ENCODE measurements at places on chromosomes 16 and 17.
A peak's percentile ranks its signal among the peaks of the same experiment; 100 is the strongest.

GRCh38 chr16:5215901-5216300 lies 118.3 kb upstream of the EEF2KMT start:
- no peak for DNase-seq

DNA sequence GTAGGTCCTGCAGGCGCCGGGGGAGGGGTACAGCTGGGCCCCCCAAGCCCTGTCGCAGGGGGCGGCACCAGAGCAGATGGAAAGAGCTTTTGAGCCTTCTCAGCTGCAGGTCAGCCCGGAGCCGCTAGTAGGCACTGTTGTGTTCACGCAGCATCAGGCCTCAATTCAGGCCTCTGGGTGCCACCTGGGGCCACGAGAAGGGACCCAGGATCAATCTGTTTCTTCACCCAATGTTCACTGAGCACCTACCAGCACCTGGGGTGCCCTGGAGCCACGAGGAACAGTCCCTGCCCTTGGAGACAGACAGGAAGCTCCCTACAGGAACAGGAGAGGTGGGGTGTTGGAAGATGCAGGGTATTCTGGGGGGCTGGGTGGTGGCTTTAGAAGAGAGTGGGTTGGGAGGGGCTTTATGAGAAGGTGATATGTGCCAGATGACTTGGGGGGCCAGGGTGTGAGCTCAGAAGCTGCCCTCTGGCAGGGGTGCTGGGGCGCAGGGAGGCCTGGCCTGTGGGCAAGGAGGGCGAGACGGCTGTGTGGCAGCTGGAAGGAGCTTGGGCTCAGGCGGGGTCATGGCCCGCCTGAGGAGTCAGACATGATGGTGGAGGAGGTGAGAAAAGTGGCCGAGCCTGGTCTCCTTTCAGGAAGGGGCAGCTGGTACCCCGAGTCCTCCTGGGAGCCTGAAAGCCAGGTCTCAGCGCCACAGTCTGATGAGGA lies 121.9 kb upstream of the GSE1 start:
- DNase-seq = no peak

DNA sequence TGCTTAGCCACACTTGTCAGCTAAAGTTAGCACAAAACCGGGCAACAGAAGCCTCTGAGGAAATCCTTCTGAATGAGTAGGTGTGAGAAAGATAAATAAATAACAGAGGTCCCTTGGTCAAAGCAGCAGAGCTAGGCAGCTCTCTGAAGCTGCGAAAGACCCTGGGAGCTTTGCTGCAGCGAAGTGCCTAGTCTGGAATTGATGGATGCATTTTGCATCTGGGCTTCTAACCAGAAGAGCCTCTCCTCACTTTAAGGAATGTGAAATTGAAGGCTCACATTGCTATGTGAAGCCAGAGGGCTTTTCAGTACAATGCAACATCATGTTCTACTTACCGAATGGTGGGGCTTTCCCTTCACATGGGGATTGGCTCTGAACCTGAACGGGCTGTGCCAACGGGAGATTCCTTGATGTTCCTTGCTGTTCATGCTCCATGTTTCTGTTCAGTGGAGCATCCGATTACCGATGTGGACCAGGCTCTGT lies 274.6 kb downstream of the HS3ST3B1 start:
- no peak for DNase-seq

- DNase-seq = no peak
Observed at GRCh38 chr17:48577330-48577945, 712 bp downstream of the HOXB4 start.

DNA sequence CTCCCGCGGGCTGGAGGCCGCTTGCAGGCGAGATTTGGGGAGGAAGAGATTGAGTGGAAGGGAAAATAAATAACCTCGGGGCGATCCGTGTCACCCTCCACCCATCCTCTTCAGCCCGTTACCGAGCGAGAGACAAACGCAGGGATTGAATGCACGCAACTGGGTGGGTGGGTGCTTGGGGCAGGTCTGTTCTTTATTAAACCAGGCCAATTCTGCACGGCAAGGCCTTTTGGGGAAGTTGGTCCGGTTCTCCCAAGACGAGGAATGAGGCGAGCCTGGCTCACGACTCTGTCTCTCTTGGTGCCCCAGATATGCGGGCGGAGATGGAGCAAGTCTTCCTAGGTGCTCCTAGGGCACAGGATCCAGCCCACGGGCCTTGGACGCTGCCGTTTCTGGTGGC lies 396 bp upstream of the HOXB7 start:
- no peak for DNase-seq

- no peak for DNase-seq
Observed at GRCh38 chr16:67647111-67647651, 2.2 kb downstream of the CARMIL2 start.

DNA sequence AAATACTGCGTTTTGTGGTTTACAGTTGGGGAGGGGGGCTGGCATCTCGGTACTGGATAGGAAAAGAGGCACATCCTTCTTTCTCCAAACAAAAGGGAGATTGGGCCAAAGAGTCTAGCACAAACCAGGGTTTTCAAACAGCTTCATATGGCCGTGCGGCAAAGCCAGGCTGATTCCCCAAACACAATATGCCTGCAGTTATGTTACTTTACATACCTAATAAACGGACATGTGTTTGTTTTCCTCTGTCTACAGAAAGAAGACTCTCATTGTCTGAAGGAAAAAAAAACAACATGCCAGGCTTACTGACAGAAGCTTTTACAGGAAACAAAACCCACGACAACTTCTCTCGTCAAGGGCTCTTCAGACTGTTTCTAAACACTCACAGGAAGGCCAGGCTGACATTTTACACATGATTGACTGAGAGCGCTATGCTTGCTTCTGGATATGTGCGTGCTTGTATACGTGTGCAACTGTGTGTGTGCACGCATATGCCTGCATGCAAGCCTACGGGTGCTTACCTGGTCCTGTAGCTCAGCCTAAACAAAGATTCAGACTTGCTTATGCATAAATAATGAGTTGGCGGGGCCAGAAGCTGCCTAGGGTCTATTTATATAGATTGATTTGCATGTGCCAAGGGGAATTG lies 461.0 kb upstream of the C16orf82 start:
- peak; percentile 9 for DNase-seq

DNA sequence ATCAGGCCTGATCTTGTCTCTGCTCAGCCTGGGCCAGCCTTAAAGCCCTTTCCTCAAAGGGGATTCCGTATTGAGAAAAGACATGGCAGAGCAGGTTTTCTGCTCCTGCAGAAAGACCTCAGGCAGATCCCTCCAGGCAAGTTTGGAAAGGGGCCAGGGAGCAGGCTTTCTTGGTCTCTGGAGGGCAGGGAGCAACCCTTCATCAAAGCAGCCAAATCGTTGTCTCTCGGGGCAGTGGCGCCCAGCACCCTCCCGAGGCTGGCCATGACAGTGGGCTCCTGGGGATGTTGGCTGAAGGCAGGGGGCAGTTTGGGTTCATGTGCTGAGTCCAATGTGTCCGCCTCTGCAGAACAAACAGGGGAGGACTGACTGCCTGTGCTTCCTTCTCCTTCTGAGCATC lies 168.4 kb upstream of the WSCD1 start:
- no peak for DNase-seq

DNA sequence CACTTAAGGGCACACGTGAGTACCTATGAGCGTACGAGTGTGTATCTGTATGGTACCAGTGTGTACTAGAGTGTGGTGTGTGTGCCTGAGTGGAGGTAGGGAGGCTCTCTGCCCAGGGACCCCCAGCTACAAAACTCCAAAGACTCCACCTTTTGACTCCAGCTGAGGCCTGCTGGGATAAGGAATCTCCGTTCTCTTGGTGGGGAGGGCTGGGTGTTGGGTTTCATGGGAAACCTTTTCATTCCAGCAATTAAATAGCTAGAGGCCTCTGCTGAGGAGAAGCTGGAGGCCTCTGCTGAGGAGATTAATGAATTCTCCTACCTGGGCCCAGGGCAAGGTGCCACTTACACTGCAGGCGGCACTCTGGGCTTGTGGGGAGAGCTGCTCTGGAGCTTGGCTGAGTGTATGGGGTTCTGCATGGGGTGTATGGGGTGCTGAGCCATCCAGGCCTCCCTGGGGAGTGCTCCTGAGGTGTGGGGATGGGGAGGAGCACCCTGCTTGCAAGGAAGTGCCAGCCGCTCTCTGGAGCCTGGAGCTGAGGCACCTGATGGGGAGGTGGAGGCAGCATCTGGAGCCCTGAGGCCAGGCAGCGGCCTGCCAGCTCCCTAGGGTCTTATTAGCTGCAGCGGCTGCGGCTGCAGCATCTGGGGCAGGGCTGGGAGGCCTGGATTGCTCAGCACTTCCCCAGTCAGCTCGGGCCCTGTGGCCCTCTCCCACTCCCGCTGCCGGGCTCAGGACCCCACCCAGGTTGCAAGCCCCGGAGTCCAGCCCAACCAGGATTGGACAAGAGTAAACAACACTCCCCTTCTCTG lies 4.6 kb downstream of the ANKRD13B start:
- DNase-seq = no peak

DNA sequence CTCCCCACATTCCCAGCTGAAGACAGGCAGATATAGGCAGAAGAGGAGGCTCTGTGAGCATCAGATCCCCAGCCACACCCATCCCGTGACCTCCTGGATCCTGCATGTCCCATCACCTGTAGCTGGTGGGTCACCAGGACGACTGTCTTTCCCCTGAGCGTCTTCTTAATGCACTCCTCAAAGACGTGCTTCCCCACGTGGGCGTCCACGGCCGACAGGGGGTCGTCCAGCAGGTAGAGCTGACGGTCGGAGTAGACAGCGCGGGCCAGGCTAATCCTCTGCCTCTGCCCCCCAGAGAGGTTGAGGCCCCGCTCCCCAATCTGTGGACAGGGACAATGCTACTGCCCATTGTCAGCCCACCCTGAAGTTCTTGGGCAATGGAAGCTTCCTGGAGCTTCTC lies 40.5 kb downstream of the ABCC12 start:
- DNase-seq = no peak

DNA sequence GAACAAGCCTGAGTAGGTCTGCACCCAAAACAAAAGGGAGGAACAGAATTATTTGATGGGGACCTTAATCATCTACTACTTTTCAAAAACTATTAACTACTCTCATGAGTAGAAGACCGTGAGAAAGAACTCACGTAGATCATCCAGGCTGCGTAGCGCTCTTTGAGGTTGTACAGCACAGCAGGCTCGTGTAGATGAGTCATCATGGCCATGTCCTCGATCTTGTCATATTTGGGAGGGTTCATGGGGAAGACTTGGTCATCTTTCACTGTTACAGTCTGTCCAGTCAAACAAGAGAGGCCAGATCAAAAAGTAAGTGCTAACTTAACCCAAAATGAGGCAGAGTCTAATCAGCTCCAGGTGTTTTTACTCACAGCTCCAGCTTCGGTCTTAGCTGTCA lies 2.3 kb downstream of the MYH1 start:
- DNase-seq = no peak

- no peak for DNase-seq
Observed at GRCh38 chr17:79977708-79978547, 57.7 kb downstream of the TBC1D16 start.

GRCh38 chr17:40064971-40065768 lies 2.4 kb downstream of the THRA start:
- DNase-seq = no peak

DNA sequence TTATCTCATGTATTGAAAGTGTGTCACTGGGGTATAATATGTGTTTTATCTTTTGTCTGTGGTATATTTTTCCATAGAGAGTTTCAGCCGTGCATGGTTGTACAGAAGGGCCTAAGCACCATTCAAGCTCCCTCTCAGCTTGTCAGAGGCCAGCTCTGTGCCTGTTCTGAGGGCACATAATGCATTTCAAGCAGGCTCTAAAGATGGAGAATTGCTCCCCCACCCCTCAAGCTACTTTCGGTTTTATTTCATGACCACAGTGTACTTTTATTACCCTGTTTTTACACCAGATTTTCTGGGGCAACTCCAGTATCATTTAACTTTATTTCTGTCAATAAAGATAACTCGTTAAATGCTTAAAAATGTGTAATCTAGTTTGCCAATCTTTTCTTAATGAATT lies 131.7 kb downstream of the SHISA6 start:
- DNase-seq = no peak

- DNase-seq = no peak
Observed at GRCh38 chr17:71799657-71800056, 321.2 kb upstream of the SOX9 start.

DNA sequence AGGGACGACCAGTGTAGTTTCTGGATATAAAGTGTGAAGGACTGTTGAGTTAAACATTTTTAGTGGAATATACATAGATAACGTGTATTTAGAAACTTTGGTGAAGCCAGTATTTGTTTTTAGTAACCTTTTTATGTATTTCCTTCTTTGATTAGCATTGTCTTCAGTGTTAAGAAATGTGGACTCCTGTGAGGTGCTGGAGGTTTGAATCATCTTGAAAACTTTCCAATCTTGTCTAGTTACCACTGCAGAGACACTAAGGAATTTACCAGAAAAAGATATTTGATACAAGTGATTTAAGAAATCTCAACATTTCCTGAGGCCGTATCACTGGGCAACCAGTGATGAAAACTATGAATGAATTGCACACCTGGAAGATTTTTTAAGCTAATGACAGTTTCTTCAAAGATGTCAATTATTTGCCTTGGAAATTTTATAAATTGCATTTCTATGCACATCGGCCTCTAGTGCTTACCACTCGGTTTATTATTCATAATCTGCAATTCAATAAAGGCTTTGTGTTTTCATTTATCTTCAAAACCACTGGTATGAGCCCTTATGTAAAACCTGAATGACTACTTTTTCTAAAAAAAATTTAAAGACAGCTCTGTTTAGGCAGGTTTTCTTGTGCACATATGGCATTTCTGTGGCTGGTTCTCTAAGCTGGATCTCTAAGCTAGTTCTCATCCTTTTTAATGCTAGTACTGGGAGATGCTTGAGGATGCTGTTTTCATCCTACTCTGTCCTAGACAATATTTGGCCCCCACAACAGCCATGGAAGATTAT lies 31.4 kb upstream of the ADCY7 start:
- no peak for DNase-seq

DNA sequence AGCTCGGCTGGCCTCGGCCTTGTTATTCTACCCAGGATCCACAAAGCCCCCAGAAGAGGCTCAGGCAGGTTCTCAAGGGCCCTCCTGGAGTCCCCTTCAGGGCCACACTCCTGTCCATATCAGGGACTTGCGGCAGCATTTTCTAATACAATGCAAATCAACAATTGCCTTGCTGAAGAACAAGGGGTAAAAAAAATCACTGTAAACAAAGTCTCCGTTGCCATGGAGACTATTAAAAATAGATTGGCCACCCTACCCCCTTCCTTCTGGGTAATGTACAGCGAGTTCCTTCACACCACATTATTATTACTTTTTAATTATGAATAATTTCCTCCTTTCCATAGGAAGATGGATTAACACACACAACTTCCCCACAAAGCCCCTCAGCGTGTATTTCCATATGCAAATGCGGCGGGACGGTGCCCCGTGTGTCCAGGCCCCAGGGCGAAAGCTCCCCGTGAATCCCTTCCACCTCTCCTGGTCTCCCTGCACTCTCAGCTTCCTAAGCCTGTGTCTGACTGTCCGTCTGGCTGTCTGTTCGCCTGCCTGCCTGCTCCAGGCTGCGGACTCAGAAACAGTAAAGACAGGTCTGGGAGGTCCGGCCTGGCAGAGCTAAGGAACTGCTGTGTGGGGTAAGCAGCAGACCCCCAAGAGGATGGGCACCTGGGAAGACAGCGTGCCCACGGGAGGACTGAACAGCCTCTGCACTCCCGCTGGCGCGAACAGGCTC lies 196.6 kb downstream of the RBFOX3 start:
- no peak for DNase-seq

Measured in NCI-H187 (cell line).